ENCODE measurements at places on chromosomes 13 and 19.

DNA sequence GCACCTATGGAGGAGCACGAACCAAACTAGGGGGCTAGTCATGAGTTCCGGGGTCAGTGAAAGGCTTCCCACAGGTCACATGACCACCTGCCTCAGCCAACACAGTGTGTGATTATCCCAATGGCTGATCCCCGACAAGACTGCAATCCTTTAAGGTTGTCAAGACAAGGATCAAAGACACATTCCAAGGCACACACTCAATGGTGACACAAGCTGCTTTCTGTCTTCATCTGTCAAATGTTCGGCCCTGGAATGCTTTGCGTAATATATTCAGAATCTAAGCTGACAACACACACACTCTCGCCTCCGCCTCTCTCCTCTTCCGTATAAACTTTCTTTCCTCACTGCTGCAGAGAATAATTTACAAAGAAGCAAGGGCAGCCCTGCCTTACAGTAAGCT lies 11.7 kb downstream of the RANBP3 start:
- H3K27me3 ChIP-seq = no peaks in the 10 kb centered on the region
- DNase-seq = no peak
- peak overlapping the region; percentile 59 for H3K27ac ChIP-seq
- peaks cover 74% of the 10 kb centered on the region for H3K4me1 ChIP-seq
- H3K4me3 ChIP-seq = no peak overlapping the region

DNA sequence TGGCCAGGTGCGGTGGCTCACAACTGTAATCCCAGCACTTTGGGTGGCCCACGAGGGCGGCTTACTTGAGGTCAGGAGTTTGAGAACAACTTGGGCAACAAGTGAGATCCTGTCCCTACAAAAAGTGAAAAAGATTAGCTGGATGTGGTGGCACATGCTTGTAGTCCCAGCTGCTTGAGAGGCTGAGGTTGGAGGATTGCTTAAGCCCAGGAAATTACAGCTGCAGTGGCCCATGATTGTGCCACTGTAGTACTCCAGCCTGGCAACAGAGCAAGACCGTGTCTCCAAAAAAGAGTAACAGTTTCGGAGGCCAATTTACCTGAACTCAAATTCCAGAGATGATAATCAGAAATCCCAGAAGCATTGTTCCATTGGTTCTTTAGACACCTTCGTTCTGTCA lies 4.4 kb downstream of the ZNF473 start:
- no peak for DNase-seq
- peaks cover 12% of the 10 kb centered on the region for H3K4me1 ChIP-seq
- no peak overlapping the region for H3K27ac ChIP-seq
- H3K4me3 ChIP-seq = no peak overlapping the region
- H3K36me3 ChIP-seq = peaks cover 42% of the 10 kb centered on the region
- no peaks in the 10 kb centered on the region for H3K27me3 ChIP-seq

DNA sequence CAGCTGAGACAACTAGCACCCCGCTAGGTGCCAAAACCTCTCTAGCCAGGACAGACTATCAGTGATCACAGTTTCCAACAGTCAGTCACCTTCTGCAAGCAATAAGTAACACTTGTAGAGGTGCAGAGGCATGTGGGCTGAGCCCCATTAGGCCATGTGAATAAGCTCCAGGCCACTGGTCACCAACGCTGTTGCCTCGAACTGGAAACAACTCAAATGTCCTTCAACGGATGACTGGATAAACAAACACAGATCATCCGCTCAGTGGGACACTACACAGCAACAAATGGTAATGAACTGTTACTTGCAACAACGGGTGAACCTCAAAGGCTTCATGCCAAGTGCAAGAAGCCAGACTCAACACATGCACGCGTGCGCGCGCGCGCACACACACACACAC lies 27.5 kb upstream of the TMEM160 start:
- peaks cover 10% of the 10 kb centered on the region for H3K4me1 ChIP-seq
- peaks cover 84% of the 10 kb centered on the region for H3K36me3 ChIP-seq
- no peak overlapping the region for H3K27ac ChIP-seq
- no peak for DNase-seq
- no peaks in the 10 kb centered on the region for H3K27me3 ChIP-seq
- no peak overlapping the region for H3K4me3 ChIP-seq

DNA sequence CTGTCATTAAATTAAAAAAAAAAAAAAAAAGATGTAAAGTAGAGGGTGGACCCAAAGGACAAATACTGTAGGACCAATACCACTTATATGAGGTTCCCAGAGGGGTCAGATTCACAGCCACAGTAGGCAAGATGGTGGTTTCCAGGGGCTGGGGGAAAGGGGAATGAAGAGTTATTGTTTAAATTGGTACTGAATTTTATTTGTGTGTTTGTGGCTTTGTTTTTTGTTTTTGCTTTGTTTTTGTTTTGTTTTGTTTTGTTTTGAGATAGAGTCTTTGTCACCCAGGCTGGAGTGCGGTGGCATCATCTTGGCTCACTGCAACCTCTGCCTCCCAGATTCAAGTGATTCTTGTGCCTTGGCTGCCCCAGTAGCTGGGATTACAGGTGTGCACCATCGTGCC lies 17.9 kb upstream of the LSM14A start:
- DNase-seq = no peak
- no peak overlapping the region for H3K4me3 ChIP-seq
- H3K27ac ChIP-seq = no peak overlapping the region
- H3K27me3 ChIP-seq = no peaks in the 10 kb centered on the region

DNA sequence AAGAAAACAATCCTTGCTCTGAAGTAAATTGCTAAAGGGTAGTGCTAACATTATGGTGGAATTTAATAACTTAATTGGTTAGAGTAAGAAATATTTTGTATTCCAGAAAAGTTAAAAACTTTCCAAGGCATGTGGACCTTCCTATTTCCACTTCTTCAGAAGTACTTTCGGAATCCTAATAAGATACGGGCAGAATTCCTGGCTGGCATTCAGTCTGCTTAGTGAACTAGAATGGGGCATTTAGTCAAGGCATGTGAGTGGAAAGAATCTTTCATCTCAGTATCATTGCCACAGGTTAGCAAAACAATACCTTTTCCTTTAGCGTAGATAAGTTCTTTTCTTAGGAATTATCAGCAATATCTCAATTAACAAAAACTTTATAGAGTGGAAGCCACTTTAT lies 85.1 kb downstream of the TNFRSF19 start:
- no peaks in the 10 kb centered on the region for H3K36me3 ChIP-seq
- H3K4me1 ChIP-seq = peaks cover 33% of the 10 kb centered on the region
- DNase-seq = no peak
- H3K27me3 ChIP-seq = no peaks in the 10 kb centered on the region
- H3K4me3 ChIP-seq = no peak overlapping the region
- no peak overlapping the region for H3K27ac ChIP-seq

DNA sequence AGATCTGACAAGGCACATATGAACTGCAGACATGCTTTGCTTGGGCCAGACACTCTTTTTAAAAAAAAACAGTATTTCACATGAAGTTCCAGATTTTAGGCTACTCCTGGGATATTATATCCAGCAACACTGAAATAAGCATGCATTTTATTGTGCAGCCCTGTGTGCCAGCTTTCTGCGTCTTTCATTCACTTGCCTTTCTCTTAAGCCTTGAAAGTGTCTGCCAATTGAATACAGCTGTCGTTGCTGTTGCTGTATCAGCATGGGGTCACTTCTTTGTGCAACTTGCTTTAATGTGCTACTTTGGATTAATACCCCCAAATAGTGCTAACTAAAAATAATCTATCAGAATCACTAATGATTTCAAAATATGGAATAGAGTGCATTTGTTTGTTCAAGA lies 657.8 kb downstream of the SLITRK6 start:
- H3K36me3 ChIP-seq = no peaks in the 10 kb centered on the region
- no peak overlapping the region for H3K27ac ChIP-seq
- no peak for DNase-seq
- no peaks in the 10 kb centered on the region for H3K4me1 ChIP-seq
- no peaks in the 10 kb centered on the region for H3K27me3 ChIP-seq

GRCh38 chr13:62324842-62325241 lies 909.2 kb upstream of the PCDH20 start:
- H3K27me3 ChIP-seq = no peaks in the 10 kb centered on the region
- H3K27ac ChIP-seq = no peak overlapping the region
- H3K4me1 ChIP-seq = no peaks in the 10 kb centered on the region
- H3K36me3 ChIP-seq = no peaks in the 10 kb centered on the region

DNA sequence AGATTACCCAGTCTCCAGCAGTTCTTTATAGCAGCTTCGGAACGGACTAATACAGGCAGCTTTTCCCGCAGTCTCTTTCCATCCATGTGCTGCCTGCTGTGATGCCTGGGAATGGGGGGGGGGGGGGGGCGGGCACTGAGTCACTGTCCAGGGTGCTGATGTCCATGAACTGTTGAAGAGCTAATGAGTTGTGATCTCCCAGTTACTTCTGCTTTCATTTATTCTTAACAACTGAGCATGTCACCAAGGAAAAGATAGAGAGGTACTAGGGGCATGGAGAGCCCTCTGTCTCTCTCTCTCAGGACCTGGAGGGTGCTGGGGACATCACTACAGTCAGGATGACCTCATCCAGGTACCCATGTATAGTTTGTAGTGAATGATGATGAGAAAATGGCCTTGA lies 20.3 kb upstream of the CEACAM1 start:
- no peaks in the 10 kb centered on the region for H3K4me1 ChIP-seq
- H3K36me3 ChIP-seq = no peaks in the 10 kb centered on the region
- no peak overlapping the region for H3K27ac ChIP-seq
- H3K4me3 ChIP-seq = no peak overlapping the region
- no peaks in the 10 kb centered on the region for H3K27me3 ChIP-seq

DNA sequence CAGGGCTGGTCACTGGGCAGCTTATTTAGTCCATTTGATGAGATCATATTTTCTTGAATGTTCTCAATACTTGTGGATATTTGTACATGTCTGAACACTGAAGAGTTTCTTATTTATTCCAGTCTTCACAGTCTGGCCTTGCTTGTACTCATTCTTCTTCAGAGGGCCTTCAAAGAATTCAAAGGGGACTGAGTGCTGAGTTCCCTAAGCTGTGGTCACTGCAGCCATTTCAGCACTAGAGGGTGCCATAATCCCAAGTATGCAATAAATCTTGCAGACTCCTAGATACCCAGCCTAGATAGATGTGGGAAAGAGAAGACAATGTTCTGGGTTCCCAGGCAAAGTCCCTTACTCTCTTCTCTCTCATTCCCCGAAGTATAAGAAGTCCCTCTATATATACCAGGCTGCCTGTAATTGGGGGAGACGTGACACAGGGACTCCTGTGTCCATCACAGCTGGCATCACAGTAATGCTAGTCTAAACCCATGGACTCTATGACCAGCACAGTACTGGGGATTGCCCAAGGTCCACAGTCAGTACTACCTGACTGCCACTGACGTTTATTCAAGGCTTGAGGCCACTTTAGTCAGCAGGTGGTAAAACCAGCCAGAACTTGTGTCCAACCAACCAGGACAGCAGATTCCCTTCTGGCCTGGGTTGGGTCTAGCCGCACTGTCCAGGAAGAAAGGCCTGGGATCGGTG lies 8.9 kb upstream of the VN1R1 start:
- H3K27me3 ChIP-seq = no peaks in the 10 kb centered on the region
- no peaks in the 10 kb centered on the region for H3K4me1 ChIP-seq
- H3K36me3 ChIP-seq = no peaks in the 10 kb centered on the region
- H3K27ac ChIP-seq = no peak overlapping the region
- no peak overlapping the region for H3K4me3 ChIP-seq

DNA sequence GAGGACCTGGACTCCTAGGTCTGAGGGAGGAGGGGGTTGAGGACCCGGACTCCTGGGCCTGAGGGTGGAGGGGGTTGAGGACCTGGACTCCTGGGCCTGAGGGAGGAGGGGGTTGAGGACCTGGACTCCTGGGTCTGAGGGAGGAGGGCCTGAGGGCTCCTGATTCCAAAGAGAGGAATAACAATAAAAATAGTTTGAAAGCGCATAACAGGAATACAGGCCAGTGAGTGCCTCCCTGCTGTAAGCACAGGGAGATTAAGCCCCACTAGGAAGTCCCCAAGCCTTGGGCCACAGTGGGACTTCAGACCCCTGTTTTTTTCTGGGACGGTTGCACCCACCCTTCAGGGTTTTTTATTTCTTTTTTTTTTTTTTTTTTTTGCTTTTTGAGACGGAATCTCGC lies 1.2 kb upstream of the SBK2 start:
- no peaks in the 10 kb centered on the region for H3K27me3 ChIP-seq
- no peak overlapping the region for H3K4me3 ChIP-seq
- no peaks in the 10 kb centered on the region for H3K4me1 ChIP-seq
- DNase-seq = no peak

- H3K4me1 ChIP-seq = peaks cover 9% of the 10 kb centered on the region
- H3K4me3 ChIP-seq = peak within 1 kb of the TSS; percentile 71
- peak within 1 kb of the TSS; percentile 89 for H3K27ac ChIP-seq
- no peaks in the 10 kb centered on the region for H3K27me3 ChIP-seq
- DNase-seq = peak; percentile 87
- H3K36me3 ChIP-seq = peaks cover 9% of the 10 kb centered on the region
These were observed at the start of gene NFIX for GRCh38 chr19:12994701-12995595. TSS of gene NFIX (plus strand) at chr19:12995475. CDS start at chr19:12995838, 363 bp downstream.

DNA sequence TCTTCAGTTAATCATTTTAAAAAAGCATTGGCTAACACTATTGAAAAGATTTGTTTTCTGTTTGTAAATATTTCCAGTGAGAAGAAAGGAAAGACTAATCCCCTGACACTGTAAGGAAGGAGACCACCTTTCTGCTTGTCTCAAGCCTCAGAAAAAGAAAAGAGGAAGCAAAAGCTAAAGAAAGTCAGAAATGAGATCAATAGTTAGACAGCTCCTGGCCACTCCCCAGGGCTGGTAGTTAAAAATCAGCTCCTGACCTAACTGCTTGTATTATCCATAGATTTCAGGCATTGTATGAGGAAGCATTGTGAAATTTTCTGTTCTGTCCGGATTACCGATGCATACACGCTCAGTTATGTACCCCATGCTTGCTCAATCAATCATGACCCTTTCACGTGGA lies 76.6 kb downstream of the ZNF486 start:
- no peaks in the 10 kb centered on the region for H3K27me3 ChIP-seq
- DNase-seq = no peak
- H3K4me1 ChIP-seq = peaks cover 1% of the 10 kb centered on the region
- H3K27ac ChIP-seq = no peak overlapping the region

- peak overlapping the region; percentile 27 for H3K4me3 ChIP-seq
- DNase-seq = no peak
- no peaks in the 10 kb centered on the region for H3K36me3 ChIP-seq
- peaks cover 57% of the 10 kb centered on the region for H3K4me1 ChIP-seq
These were observed 8.3 kb downstream of the COL4A1 start for GRCh38 chr13:110298505-110299282.

DNA sequence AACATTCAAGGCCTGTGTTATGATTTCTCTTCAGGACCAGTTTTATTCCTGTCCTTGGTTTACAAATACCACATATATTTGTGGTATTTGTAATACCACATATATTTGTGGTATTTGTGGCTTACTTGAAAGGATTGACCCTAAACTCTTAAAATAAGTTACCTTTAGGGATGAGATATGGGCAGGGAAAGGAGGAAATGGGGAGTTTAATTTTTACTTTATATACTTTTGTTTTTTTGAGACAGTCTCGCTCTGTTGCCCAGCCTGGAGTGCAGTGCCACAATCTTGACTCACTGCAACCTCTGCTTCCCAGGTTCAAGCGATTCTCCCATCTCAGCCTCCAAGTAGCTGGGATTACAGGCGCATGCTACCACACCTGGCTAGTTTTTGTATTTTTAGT lies 2.3 kb upstream of the TGDS start:
- H3K36me3 ChIP-seq = no peaks in the 10 kb centered on the region
- H3K4me3 ChIP-seq = no peak overlapping the region
- DNase-seq = no peak
